Mesenteric fat pad (tissue), 1 donor: ENCODE measurements at places on chromosomes 5 and 9.

GRCh38 chr5:79205965-79206364 lies 30.0 kb upstream of the JMY start:
- no peak for DNase-seq

GRCh38 chr5:170508660-170509347 lies 5.0 kb downstream of the KCNIP1 start:
- no peak for DNase-seq

GRCh38 chr5:88955403-88955802 lies 72.4 kb upstream of the MEF2C start:
- no peak for DNase-seq

DNA sequence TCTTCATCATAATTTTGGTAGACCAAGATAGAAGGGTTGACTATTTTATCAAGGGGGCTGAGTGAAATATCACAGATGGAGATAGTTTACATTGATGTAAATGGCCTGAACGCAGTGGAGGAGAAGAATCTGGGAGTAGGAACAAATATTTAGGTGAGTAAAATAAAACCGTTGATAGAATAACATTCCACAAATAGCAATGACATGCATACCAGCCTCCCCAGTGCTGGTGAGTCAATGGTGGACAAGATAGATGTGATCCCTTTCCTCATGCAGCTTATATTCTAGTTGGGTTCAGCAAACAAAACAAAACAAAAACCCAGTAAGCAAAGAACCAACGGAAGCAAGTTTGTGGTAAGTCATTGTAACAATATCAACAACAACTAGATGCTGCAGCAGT lies 385.2 kb downstream of the FAM170A start:
- no peak for DNase-seq

DNA sequence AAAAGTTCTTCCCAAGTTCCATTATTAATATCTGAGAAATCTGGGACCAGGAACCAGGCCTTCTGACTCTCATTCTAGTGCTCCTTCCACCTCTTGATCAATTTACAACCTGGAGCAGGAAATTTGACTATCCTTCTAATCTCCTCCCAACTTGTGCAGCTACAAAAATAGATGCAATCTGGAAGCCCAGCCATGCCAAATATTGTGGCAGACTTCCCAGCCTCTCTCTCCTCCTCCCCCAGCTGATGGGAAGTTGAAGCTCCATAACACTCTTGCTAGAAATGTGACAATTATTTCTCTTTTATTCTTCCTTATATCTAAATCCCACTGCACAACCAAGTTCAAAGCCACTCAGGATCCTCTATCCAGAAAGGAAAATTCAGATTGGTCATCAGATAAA lies 252.1 kb downstream of the SEC61B start:
- no peak for DNase-seq

- no peak for DNase-seq
These were observed 876 bp upstream of the JAK2 start for GRCh38 chr9:4984171-4984620.

DNA sequence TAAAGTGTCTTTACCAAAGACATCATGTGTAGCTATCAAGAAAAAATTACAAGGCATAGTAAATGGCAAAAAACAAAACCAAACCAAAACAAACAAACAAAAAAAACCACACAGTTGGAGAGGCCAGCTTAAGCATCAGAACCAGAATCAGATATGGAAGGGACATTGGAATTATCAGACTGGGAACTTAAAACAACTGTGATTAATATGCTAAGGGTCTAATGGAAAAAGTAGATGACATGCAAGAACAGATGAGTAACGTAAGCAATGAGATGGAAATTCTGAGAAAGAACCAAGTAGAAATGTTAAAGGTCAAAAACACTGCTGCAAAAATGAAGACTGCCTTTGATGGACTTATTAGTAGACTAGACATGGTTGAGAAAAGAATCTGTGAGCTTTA lies 75.9 kb downstream of the FBXO38 start:
- no peak for DNase-seq

- peak; percentile 98 for DNase-seq
These were observed at the start of gene NELFB for GRCh38 chr9:137254624-137255447. TSS of gene NELFB (plus strand) at chr9:137255327.

- DNase-seq: no peak
These were observed 162.9 kb upstream of the DAB2 start for GRCh38 chr5:39587675-39588074.

DNA sequence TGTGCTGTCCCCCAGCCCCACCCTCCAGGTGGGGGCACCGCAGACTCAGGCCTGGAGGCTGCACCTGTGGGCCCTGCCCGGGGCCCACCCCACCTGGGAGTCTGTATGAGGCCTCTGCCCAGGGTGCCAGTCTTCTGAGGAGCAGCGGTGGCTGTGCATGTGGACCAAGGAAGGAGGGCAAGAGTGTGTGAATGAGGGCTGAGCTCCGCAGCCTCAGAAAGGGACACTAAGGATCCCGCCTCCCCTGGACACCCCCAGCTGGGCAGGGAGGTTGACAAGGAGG lies 19.1 kb downstream of the FGD3 start:
- DNase-seq: peak; percentile 86
